Activated CD4-positive, alpha-beta T cell treated with anti-CD3 and anti-CD28 coated beads for 36 hours (primary cell): ENCODE measurements at places on chromosomes 3 and 15. TPM values are rescaled to one million over a fixed set of nuclear protein-coding genes. Genes with fewer than 3 reads are reported as not detected.

GRCh38 chr3:79039192-79039591 lies 728.6 kb downstream of the ROBO1 start:
- no peak for DNase-seq

GRCh38 chr15:63006032-63006878 lies 36.3 kb upstream of the TPM1 start:
- DNase-seq = no peak

DNA sequence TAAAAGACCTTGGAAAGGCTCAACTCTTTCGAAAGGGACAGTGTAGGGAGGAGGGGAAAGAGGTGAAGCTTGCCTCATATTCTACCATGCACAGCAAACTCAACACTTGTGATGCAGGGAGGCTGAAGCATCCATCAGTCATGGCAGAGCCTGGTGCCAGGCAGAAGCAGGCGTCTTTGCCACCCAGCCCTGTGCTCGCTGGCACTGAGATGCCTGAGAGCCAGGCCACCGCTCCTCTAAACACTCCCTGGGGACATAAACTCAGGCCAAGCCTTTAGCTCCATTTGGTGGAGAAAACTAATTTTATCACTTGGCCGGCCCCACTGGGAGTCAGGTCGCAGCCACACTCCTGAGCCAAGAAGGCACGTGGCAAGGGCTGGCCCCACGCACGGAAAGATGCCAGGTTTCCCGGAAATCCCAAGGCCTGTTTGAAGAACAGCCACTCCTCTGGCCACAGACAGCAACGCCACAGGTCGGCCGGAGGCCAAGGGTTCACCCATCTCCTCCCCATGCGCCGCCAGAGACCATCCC lies 30.7 kb downstream of the XXYLT1 start:
- DNase-seq = no peak

DNA sequence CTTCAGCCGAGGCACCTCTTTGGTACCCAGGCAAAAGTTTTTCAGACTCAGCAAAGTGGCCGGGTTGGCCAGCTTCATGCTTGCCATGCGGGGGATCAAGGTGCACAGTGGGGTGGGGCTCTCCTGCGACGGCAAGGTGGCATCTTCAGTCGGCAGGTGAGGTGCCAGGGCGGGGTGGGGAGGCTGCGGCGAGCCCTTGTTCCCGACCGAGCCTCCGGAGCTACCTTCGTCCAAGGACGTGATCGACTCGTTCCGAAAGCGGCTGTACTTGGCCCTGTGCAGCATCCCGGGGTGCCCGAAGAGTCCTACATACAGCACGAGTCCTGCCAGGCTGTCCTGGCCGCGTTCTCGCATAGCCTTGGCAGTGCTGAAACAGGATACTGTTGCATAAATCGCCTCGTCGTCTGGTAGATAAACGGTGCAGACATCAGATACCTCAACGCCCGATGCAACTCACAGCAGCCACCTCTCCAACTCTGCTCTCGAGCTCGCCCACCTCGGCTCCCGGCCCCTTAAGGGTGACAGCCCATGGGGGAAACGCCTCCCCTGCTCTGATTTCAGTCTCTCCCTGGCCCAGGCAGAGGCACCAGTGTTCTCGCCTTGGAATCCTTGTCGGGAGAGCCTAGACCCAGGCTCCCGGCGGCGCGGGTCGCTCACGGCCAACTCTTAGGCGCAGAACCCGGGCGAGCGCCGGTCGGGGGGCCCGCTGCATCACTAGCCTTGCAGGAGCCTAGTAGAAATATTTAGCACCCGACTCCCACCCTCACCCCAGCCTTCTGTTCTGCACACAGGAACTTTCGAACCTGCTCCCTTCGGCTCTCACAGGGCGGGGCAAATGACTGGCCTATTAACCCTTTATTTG lies 826 bp downstream of the SHC4 start:
- DNase-seq = peak; percentile 18

DNA sequence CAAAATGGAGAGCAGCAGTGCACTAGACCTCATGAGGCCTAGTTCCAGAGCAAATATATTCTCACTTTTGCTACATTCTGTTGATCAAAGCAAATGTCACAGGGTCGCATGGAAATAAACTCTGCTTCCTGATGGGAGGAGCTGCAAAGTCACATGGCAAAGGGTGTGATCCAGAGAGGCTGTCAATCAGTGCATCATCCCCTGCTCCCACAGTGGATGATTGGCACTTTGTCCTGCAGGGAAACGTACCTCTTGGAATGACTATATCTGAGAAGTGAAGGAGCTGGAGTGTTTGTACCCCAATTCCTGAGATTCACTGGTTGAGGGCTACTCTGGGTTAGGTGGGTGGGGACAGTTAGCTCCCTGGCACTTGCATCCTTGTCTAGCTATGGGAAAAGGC lies 195.1 kb upstream of the CTDSPL start:
- no peak for DNase-seq

- no peak for DNase-seq
These were observed 35.3 kb downstream of the MKRN2 start for GRCh38 chr3:12591997-12592715.

DNA sequence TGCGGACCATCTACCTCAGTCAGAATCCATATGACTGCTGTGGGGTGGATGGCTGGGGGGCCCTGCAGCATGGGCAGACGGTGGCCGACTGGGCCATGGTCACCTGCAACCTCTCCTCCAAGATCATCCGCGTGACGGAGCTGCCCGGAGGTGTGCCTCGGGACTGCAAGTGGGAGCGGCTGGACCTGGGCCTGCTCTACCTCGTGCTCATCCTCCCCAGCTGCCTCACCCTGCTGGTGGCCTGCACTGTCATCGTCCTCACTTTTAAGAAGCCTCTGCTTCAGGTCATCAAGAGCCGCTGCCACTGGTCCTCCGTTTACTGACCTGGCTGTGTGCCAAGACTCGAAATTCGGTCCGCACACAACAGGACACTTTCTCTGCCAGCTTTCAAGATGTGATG lies 21.9 kb downstream of the NRROS start:
- DNase-seq = no peak

DNA sequence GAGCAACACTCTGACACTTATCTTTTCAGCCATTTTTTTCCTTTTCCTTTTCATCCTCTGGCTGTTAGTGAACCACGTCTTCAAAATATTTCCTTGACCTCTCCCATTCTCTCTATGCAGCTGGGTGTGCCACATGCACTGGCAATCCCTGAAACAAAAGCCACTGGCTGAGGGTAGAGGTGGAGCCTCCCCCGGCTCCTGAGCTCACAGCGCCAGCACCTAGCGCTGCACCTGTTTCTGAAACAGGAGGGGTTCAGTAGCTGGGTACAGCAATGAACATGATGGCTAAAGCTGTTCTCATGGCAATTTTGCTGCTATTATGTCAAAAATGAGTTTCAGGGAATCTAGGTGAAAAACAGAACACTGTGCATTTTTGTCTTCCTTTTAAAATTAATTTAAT lies 314.7 kb upstream of the ATP10A start:
- no peak for DNase-seq

GRCh38 chr3:181317508-181317907 lies 328.0 kb upstream of the DNAJC19 start:
- no peak for DNase-seq

GRCh38 chr3:2452249-2452648 lies 353.6 kb downstream of the CNTN4 start:
- DNase-seq = no peak

GRCh38 chr3:15283702-15284101 lies 48.7 kb downstream of the SH3BP5 start:
- DNase-seq = no peak

- no peak for DNase-seq
These were observed 131.4 kb upstream of the IGSF10 start for GRCh38 chr3:151592287-151592686.

GRCh38 chr15:38622304-38622703 lies 57.7 kb upstream of the RASGRP1 start:
- DNase-seq = no peak

DNA sequence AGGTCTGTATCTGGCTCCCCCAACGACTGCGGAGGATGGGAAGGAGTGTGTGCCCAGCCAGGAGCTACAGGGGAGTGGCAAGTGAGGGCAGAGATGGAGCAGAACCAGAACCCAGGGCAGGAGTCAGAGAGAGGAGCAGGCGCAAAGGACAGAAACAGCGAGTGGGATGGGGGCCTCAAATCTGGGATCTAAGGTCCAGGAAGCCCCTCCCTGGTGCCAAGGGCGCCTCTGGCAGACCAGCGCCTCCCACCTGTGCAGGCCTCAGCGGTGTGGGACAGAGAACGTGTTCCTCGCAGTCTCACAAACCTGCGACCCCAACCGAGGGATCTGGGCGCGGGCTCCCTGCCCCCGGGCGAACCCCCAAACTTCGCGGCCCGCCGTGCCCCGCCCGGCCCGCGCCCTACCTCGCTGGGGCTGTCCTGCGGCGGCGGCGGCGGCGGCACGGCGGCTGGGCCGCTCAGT lies 301 bp downstream of the PCBP4 start:
- no peak for DNase-seq

GRCh38 chr3:16073203-16073602 lies 101.3 kb upstream of the GALNT15 start:
- no peak for DNase-seq

DNA sequence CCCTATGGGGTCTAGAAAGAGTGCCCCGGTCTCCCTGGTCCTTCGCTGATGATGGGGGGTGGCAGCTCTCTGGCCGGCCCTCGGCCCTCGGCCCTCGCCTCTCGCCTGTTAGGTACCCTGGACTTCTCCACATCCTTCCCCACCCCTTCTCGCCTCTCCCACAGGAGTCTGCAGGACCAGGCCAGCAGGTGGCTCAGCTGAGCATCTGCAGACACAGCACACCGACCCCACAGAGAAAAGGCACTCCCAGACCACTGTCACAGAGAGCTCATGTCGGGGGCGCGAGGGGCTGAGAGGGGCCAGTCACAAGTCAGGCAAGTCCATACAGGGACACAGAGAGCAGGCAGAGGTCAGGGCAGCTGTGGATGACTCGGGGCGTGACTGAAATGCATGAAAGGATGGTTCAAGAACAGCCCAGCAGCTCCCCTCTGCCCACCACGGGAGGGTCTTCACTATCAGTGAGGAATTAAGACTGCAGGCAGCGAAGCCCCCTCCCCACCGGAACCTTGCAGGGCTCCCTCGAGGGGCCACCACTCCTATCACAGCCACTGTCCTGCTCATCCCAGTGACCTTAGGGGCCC lies 181.7 kb upstream of the NSMCE3 start:
- DNase-seq = no peak

DNA sequence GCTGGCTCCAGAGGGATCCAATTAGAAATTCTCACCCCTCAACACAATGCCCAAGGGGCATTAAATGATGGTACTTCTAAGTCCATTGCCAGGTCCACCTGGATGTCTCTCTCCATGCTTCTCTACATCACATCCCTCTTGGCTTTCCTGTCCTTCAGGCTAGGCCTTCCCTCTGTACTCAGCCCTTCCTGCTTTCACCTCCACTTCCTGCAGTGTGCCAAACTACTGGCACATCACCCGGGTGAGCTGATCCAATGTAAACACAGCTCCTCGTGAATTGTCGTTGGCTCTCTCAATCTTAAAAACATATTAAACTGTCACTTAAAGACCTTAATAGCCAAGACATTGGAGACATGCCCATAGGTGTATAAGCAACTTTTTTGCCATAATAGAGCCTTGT lies 4.0 kb downstream of the LMCD1 start:
- no peak for DNase-seq

DNA sequence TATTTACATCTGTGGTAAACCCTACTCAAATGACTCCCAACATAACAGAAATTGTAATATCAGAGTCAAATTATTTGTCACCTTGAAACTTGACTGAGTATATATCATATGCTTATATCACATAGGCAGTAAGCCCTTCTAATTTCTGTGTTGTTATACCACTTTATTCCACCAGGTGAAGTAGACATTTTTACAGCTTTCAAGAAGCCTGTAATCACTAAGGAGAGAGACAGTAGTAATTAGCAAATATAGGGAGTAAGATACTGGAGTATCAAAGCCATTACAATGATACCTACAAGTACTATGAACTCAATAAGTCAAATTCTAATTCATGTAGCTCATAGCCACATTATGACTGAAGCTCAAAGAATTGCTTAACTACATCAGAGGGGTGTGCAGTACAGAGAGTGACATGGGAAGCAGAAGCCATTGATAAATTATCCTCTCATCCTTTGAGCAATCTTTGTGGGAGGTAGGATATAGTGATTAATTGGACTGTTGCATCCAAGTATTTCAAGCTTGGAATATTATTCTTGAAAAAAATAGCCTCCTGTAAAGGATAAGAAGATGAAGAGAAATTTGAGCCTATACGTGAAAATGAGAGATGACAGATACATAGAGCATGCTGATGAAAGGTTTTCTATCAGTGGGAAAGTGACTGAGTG lies 1005.9 kb downstream of the ZPLD1 start:
- no peak for DNase-seq

DNA sequence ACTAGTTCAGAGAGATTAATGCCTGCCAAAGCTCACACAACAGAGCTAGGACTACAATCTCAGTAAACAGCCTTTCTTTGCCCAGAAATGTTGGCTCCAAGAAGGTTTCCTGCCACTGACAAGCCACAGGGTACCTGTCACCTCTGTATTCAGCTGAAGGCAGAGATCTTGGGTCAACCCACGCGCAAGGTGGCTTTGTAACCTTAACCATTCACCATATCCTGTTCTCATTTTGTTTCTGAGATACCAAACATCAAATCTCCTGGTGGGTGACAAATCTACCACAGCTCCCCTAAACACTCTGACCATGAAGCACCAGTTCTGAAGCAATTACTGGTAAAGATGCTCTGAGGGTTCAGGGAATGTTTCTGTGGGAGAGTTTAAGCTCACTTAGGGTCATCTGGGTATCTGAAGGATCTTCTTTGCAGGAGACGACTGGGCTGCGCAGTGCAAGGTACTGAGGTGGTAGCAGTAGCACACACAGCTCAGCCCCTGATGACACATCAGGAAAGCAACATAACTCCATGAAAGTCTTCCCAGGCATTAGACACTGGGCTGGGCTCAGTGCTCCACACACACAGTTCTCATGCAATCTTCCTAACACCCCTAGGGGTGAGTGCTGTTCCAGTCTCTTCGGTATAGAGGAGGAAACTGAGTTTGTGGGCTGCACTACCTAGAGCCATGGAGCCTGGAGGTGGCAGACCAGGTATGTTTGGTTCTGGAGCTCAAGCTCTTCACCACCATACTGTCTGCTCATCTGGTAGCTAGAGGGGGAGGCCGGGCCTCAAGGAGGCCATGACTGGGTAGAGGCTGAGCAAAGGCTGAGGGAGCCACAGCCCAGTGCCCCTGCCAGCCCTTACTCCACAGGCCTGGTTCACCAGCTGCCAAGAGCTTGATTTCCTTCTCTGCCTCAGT lies 7.7 kb downstream of the CXCR6 start:
- DNase-seq = peak; percentile 83

DNA sequence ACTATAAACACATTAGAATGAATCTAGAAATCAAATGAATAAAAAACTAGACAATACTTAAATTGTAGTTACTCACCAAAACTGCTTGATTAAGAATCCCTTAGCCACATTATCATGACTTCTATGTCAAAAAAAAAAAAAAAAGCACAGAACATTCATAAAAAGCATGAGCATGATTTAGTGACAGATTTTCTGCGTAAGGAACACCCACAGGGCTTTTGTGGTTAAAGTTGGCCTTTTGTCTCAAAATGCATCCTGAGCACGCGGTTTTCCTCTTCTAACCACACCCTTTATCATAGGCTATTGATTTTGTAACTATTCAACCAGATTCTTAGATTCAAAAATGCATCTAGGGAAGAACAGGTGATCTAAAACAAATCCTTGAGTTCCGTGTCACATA lies 334.0 kb upstream of the NR2F2 start:
- DNase-seq = peak; percentile 17

Gene GOLGA8N
- 2.2 TPM for total RNA-seq

Gene TMCO5A
- not detected for total RNA-seq

Gene SNTN
- not detected for total RNA-seq

Gene SLC7A14
- total RNA-seq = not detected

Gene SEMA3B
- total RNA-seq = 2.1 TPM

Gene GHRL
- total RNA-seq = 0.19 TPM

Gene ANKDD1A
- total RNA-seq = 1.0 TPM

Gene SLC35G2
- 1.7 TPM for total RNA-seq

Gene PRICKLE2
- not detected for total RNA-seq
